Panc1 (cell line): ENCODE measurements at places on chromosomes 2 and 18. TPM values are rescaled to one million over a fixed set of nuclear protein-coding genes. Genes with fewer than 3 reads are reported as not detected.

DNA sequence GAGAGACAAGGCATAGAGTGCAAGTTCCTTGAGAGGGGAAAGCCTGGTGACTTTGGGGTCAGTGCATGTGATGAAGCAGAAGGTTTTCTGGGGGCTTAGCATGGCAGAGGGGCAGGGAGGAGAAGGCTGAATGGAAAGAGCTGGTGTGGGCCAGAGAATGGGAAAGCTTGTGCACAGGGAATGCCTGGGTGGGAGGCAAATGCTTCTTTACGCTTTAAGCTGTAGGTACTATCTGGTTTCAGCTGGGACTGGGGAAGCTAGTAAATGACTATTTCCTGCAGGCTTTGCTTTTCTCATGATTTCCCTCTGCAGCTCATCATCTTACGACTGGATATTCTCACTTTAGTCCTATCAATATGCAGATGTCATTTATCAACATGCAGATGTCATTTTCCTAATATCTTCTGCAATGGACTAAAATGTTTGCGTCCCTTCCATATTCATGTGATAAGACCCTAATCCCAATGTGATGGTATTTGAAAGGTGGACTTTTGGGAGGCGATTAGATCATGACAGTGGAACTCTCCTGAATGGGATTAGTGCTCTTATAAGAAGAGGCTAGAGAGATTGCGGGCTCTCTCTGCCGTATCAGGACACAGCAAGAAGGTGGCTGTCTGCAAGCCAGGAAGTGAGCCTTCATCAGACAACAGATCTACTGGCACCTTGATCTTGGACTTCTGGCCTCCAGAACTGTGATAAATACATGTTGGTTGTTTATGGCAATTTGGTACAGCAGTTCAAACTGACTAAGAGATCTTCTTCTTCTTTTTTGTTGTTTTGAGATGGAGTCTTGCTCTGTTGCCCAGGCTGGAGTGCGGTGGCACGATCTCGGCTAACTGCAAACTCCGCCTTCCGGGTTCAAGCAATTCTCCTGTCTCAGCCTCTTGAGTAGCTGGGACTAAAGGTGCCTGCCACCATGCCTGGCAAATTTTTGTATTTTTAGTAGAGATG, 50.1 kb downstream of the MYCN start:
- no peak overlapping the region for H3K27ac ChIP-seq
- H3K4me3 ChIP-seq = no peak overlapping the region
- H3K36me3 ChIP-seq = no peaks in the 10 kb centered on the region
- no peaks in the 10 kb centered on the region for H3K4me1 ChIP-seq

DNA sequence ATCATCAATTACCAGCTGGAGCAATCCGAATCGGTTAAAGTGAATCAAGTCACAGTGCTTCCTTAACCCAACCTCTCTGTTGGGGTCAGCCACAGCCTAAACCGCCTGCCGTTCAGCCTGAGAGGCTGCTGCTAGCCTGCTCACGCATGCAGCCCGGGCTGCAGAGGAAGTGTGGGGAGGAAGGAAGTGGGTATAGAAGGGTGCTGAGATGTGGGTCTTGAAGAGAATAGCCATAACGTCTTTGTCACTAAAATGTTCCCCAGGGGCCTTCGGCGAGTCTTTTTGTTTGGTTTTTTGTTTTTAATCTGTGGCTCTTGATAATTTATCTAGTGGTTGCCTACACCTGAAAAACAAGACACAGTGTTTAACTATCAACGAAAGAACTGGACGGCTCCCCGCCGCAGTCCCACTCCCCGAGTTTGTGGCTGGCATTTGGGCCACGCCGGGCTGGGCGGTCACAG, 496 bp upstream of the ITGA4 start:
- no peak overlapping the region for H3K27ac ChIP-seq
- H3K27me3 ChIP-seq = no peaks in the 10 kb centered on the region
- H3K36me3 ChIP-seq = no peaks in the 10 kb centered on the region
- no peak for DNase-seq
- H3K4me1 ChIP-seq = no peaks in the 10 kb centered on the region

DNA sequence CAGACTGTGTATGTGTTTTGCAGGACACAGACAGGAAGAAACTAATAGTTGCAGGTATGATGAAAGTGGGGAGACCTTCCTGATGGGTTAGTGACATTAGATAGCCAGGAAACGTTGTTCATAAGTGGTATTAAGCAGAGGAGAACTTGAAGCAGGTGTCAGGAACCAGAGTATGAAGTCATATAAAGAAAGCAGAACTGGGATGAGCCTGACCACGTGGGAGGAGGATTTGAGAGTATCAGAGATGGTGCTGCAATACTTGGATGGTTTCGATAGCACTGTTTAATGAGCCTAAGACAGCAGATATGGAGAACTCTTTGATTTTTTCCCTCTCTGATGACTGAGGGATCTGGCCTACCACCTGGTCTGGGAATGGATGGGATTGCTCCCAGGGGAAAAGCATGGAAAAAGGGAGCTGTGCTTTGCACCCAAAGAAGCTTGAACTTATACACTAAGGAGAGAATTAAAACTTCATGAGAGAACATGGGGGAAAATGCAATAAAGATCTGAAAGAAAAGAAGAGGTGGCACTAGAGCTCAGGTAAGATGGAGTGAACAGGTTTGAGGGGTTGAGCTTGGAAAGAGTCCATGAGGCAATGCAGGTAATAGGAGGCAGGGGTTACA, 226.0 kb upstream of the LRRTM1 start:
- no peaks in the 10 kb centered on the region for H3K27me3 ChIP-seq
- H3K4me3 ChIP-seq = no peak overlapping the region

DNA sequence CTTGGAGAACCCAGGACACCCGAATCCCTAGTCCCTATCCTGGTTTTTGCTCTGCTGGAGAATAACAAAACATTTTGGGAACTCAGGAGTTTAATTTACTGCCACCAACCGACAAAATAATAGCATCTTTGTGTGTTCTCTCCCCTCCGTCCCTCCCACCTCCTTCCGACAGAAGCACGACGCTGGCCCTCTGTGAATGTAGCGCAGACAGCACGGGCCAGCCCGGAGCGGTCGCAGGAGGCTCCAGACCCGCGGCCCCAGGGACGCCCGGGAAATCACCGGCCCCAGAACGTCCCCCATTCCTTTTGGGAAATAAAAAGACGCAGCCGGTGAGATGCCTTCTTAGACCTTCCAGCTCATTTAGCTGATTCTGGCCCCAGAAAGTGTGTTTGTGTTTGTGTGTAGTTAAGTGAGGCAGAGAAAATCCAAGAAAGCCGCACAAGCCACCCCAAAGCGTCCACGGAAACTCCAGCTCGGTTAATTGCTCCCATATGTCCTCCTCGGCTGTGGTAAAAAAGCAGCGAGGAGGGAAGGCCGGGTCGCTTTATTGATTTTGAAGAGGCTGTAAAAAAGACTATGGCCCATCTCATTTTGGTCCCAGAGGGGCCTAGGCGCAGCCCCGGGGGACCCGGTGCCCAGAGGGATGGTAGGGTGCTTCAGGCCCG, 577 bp upstream of the TANC1 start:
- DNase-seq = no peak
- H3K4me1 ChIP-seq = peaks cover 40% of the 10 kb centered on the region
- peak overlapping the region; percentile 91 for H3K4me3 ChIP-seq
- peak overlapping the region; percentile 96 for H3K27ac ChIP-seq
- no peaks in the 10 kb centered on the region for H3K27me3 ChIP-seq
- peaks cover 6% of the 10 kb centered on the region; the same call in 1 of the 2 replicates for H3K36me3 ChIP-seq

DNA sequence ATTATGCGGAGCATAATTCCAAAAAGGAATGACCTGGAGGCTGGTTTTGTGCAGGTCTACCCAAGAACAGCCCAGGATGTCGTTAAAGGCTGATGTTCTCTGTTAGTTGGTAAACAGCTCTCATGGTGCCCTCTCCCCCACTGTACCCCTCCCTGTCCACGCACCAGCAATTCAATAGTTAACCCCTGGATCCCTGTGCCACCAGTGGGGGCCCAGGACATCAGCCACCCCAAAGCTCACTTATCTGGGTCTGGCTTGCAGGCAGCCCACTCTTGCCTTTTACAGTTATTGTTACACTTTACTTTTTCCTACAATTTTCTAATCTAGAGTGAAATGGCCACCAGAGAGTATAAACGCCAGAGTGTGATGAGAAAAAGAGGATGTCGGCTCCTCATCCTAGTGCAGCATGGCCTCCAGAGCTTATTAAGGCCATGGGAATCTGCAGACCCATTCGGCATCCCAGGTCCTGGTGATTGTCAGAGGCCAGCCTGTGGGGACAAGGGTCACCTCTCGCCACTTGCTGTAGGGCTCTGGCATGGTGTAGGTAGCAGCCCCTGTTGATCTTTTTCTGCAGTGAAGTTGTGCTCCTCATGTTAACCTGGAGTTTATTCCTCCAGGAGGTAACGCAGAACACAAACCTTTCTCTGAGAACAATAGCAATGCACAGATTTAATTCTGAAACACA, 30.3 kb downstream of the TWIST2 start:
- no peaks in the 10 kb centered on the region for H3K36me3 ChIP-seq
- H3K4me3 ChIP-seq = no peak overlapping the region
- no peaks in the 10 kb centered on the region for H3K27me3 ChIP-seq
- H3K27ac ChIP-seq = no peak overlapping the region

DNA sequence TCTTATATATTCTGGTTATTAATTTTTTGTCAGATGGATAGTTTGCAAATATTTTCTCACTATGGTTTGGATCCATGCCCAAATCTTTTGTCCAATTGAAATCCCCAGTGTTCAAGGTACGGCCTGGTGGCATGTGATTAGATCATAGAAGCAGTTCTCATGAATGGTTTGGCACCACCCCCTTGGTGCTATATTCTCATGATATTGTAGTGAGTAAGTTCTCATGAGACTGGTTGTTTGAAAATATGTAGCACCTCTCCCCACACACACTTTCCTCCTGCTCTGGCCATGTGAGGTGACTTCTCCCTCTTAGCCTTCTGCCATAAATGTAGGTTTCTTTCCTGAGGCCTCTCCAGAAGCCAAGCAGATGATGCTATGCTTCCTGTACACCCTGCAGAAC, 107.7 kb upstream of the KYNU start:
- H3K36me3 ChIP-seq = no peaks in the 10 kb centered on the region
- DNase-seq = no peak
- no peak overlapping the region for H3K4me3 ChIP-seq
- no peaks in the 10 kb centered on the region for H3K4me1 ChIP-seq
- no peak overlapping the region for H3K27ac ChIP-seq

DNA sequence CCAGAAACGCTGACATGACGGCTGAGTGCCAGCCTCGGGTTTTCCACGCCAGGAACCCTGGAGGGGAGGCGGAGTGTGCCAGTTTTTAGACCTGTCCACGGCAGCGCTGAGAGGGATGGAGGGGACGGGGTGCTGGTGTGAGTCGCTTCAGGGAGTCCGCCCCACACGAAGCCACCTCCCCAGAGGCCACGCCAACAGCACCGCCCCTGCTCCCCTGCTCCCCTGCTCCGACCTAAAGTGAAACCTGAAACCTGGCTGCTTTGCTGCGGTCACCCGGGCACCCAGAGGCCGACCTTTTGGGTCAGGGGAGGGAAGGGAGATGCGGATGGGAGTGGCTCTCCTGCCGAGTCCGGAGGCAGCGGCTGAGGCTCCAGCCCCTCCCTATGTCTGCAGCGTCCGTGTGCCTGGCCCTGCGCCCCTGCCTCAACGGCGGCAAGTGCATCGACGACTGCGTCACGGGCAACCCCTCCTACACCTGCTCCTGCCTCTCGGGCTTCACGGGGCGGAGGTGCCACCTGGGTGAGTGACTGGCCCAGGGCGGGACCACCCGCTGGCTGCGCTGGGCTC, 38.1 kb downstream of the SNED1 start:
- H3K4me3 ChIP-seq = no peak overlapping the region
- H3K36me3 ChIP-seq = no peaks in the 10 kb centered on the region
- H3K27ac ChIP-seq = no peak overlapping the region
- H3K27me3 ChIP-seq = no peaks in the 10 kb centered on the region
- H3K4me1 ChIP-seq = no peaks in the 10 kb centered on the region; the same call in 1 of the 2 replicates

DNA sequence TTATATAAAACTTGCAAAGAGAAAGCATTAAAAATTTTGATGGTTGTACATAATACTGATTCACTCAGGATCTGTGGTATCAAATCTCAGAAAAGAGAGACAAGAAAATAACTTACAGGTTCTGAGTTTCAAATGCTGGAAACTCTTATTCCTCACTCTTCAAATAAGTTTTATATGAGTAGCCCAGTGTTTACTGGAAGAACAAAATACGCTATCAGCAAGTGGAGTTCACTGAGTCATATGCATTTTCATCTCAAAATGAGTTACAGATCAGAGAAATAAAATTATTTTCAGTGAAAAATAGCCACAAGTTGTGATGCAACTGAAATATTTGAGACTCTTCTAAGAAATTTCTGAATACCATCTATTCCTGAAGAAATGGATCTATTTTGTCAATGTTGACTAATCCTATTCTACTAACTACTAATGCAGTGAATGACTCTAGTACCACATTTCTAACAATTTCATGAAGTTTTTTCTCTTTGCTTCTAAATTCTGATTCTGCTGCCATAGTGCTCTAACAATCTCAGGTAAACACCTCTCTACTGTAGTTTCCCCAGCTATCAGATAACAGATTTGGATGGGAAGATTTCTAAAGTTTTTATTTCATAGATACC, 391.7 kb downstream of the ZEB2 start:
- no peak overlapping the region for H3K27ac ChIP-seq
- no peak for DNase-seq
- no peaks in the 10 kb centered on the region for H3K36me3 ChIP-seq
- no peaks in the 10 kb centered on the region for H3K27me3 ChIP-seq
- H3K4me1 ChIP-seq = no peaks in the 10 kb centered on the region

- no peak overlapping the region for H3K27ac ChIP-seq
- H3K4me3 ChIP-seq = no peak overlapping the region
- peaks cover 8% of the 10 kb centered on the region; the same call in 1 of the 2 replicates for H3K4me1 ChIP-seq
- H3K36me3 ChIP-seq = no peaks in the 10 kb centered on the region
- no peak for DNase-seq
Observed at GRCh38 chr2:72797740-72798139, 28.1 kb downstream of the EXOC6B start.

DNA sequence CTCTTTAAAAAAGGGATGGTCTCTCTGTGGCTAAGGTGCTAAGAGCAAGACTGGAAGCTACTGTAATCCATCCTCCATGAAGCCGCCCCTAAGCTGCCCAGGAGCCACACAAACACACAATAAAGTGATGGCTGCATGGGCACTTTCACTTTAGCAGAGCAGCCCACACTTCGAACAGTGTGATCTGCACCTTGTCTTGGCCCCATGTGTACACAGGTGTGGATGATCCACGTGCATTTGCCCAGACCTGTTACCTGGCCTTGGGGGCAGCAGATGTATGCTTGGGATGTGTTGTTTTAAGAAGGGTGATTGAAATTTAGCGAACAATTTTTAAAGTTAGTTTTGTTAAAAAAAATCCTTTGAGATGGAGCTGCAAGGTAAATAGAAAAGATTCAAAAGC, 39.9 kb downstream of the TMEM178A start:
- H3K36me3 ChIP-seq = no peaks in the 10 kb centered on the region
- H3K27me3 ChIP-seq = peaks cover 8% of the 10 kb centered on the region; the same call in 1 of the 2 replicates
- H3K4me3 ChIP-seq = no peak overlapping the region
- no peak overlapping the region for H3K27ac ChIP-seq
- H3K4me1 ChIP-seq = no peaks in the 10 kb centered on the region
- no peak for DNase-seq

DNA sequence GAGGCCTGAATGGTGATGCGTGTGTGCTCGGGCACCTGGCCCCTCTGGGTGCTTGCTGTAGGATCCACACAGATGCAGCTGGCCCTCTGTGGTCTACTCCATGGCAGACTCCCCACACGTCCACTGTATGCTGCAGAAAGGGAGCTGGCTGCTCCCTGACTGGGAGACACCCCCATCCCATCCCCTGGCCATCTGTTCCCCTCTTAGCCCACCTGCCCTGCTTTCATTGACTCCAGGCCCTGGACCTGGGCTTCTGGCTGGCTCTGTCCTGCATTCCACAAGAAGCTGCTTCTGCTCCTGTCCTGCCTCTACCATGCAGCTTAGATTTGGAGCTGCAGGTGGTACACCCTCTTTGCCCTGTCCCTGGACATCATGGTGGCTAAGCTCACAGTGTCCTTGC, 80.1 kb downstream of the FHOD3 start:
- DNase-seq = no peak
- H3K27me3 ChIP-seq = no peaks in the 10 kb centered on the region

PAX8 gene
- 0.15 TPM for total RNA-seq
